Activated B cell treated with CpG ODN at 0.5 μM for 24 hours (primary cell): ENCODE measurements at places on chromosomes 7 and 10.

DNA sequence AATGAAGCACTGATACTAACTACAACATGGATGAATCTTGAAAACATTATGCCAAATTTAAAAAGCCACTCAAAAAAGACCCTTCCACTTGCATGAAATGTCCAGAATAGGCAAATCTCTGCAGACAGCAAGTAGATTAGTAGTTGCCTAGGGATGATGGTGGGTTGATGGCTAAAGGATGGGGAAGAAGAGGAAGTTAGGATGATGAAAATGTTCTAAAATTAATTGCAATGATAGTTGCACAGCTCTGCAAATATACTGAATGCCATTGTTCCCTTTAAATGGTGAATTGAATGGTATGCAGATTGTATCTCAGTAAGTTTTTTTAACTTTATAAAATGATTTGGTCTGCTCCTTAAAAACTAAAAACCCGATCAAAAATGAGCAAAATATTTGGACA lies 7.3 kb upstream of the LIPA start:
- no peak for DNase-seq

DNA sequence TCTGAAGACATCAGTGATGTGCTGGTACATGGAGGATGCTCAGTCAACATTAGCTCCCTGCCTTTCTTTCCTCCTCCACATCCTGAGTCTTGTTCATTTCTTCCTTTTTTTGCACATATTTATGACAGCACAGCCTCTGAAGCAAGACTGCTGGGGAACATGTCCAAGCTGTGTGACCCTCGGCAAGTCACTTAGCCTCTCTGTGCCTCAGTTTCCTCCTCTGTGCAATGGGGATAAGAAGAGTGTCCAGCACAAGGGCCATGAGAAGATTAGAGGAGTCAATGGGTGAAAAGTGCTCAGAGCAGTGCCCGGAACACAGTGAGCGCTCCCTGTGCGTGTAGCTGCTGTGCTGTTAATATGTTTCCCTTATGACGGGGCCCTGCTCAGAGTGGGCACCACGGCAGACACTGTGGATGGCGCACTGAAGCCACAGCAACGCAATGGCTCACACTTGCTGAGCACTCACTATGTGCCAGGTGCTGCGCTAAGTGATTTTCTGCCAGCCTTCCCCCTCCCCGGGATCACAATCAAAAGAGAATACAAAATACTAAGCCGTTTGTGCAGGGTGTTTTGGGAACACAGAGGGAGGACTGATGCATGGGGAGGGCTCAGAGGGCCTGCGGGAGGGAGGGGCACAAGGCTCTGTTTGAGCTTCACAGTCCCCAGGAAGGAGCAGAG lies 28.7 kb downstream of the ZCCHC24 start:
- no peak for DNase-seq

DNA sequence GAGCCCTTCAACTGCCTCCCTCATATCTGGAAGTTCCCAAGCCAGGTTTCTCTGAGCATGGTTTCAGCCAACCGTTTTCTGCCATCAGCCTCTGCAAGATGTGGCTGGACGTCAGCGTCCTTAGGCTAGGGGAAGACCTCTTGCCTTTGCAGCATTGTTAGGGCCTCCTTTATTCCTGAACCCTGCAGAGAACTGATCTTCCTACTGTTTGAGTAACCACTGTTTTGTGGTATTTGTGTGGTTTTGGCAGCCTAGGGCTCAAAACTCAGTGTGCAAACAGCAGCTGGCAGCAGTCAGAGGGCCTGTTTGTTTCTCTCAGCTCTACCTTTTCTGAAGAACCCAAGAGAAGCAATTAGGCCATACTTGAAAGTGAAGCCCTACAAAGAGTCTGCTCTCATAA lies 83.4 kb upstream of the SEMA3E start:
- no peak for DNase-seq

DNA sequence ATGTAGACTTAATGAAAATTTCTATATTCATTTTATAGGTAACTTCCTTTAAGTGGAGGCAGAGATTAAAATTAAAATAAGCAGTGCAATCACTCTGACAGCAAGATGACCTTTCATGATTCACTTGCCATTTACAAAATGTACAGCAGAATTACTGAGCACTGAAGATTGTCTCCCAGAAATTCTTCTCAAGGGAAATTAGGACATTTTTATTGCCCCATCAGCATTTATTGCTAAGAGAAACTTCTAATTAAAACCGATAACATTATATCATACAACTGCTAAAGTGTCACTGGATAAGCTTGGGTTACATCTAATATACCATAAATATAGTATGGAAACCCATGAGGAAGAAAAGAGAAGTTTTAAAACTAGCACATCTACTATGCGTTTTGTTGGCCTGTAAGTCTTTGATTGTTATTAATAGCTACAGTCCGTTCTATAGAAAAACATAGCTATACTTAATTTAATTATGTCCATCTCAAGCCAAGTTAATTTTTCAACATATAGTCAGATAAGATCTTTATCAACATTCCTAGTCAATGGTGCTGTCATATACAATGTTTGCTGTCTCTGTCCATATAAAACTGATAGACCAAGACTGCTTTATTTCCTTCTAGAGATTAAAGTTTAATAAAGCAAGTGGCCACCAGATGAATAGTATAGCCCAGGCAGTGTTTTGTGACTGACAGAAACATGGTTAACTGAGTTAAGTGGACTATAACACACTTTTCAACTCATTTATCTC lies 217.1 kb upstream of the HGF start:
- DNase-seq = no peak

DNA sequence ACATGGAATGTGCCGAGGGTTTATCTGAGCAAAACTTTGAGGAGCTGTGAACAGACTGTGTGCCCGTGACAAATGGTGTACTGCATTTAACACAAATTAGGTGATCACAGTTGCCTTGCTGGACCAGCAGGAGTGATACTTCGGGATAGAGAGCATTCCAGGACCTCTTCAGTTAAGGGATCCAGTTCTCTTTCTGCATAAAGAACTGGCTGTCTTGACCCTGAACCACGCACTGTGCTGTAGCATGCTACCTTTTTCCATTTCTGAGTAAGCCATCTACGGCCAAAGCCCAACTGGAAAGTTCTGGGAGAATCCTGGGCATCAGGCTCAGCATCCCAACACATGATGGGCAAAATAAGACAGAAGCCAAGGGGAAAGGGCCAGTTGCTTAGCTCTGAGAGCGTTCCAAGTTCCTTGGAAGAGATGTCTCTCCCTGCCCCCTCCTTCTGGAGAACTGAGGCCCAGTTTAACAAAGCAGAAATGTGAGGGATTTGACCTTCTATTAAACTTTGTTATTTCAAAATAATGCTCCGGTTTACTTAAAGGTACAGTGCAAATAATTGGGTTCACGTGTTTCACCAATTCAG lies 37.9 kb upstream of the ADD3 start:
- no peak for DNase-seq

DNA sequence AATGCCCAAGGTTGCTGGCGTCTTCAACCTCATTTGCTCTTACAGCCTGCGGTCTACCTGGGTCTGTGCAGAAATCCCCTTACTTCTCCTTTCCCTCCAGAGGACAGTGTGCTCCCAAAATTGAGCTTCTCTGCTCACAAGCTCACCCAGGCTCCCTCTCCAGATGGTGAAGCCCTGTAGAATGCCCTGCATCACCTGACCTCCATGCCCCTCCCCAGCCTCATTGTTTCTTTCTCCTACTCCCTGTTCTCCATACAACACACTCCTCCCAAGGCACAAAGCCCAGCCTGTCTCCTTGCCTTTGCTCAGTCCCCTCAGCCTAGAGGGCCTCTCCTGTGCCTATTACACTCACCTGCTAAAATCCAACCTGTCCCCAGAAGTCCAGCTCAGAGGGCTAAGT lies 3.5 kb downstream of the CRHR2 start:
- DNase-seq = no peak

DNA sequence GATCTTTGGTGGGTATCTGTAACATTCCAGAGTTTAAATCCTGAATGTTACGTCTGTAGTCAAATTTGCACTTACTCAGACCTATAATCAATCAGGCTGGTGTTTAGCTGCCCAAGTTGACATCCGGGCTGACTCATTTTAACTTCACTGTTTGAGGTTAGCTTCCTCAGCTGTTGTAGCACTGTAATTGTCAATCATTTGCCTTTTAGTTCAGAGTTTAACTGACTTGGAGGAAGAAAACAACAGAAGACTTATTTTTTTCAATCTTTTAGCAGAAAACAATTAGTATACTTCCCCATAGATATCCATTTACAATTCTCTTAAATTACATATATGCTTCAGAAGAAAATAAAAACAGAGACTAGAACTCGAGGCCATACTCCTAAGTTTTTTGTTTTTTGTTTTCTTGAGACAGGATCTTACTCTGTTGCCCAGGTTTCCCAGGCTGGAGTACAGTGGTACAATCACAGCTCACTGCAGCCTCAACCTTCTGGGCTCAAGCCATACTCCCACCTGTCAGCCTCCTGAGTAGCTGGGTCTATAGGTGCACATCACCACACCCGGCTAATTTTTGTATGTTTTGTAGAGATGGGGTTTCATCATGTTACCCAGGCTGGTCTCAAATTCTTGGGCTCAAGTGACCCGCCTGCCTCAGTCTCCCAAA lies 38.5 kb upstream of the LRRC17 start:
- DNase-seq = no peak

- DNase-seq = no peak
Observed at GRCh38 chr7:20698469-20698868, 83.0 kb downstream of the ABCB5 start.

DNA sequence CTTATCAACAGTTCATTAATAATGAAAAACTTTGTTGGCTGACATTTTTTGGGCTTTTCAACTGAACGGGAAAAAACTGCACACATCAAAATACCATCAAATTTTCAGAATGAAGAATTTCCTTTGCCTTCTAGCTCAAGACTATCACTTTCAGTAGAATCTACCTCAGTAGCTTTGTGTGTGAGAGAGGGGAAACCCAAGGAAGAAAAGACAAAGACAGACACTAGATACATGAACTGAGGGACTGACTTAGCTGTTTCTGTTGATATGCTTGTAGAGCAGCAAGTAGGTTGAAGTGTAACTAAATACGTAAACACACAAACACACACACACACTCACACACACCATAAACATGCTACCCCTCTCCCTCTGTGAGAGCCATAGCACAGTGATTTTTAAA lies 257.1 kb downstream of the CDK14 start:
- DNase-seq = no peak

GRCh38 chr7:134828361-134828760 lies 48.9 kb downstream of the CALD1 start:
- no peak for DNase-seq

GRCh38 chr7:148356303-148356702 lies 234.3 kb upstream of the C7orf33 start:
- DNase-seq = no peak

GRCh38 chr7:128869138-128869943 lies 6.7 kb downstream of the ATP6V1F start:
- peak; percentile 46 for DNase-seq

- DNase-seq = no peak
Observed at GRCh38 chr7:105866102-105866801, 10.1 kb downstream of the ATXN7L1 start.

- DNase-seq = no peak
Observed at GRCh38 chr7:68684996-68685395, 913.3 kb upstream of the AUTS2 start.

GRCh38 chr10:108049668-108050067 lies 885.2 kb upstream of the SORCS1 start:
- DNase-seq = no peak

- no peak for DNase-seq
Observed at GRCh38 chr10:18649364-18649959, 1.9 kb downstream of the NSUN6 start.
